ENCODE measurements at places on chromosomes 12 and 14. TPM values are rescaled to one million over a fixed set of nuclear protein-coding genes. Genes with fewer than 3 reads are reported as not detected.

Gene KRT78
- not detected for total RNA-seq

Gene KLRC1
- total RNA-seq, result not detected

Gene SPX
- total RNA-seq, result 0.31 TPM

Gene LTBP2
- 0.94 TPM for total RNA-seq

Gene PRDM4
- total RNA-seq, result 41.3 TPM

Gene KRT74
- not detected for total RNA-seq

Gene PDZRN4
- 59.5 TPM for total RNA-seq

Gene NABP2
- 18.5 TPM for total RNA-seq

Gene CD4
- 1.9 TPM for total RNA-seq

Gene CCDC198
- total RNA-seq, result not detected

Gene RDH5
- total RNA-seq, result 9.1 TPM

Gene RNF34
- 79.2 TPM for total RNA-seq

Gene OR10G2
- total RNA-seq, result not detected

Gene SDR9C7
- 0.31 TPM for total RNA-seq

Gene STON2
- 45.1 TPM for total RNA-seq

Gene SLC5A8
- 2.8 TPM for total RNA-seq

Gene EGLN3
- total RNA-seq, result 8.5 TPM

Gene INHBE
- total RNA-seq, result not detected

Measured in parietal lobe (tissue), 2 donors.